ENCODE measurements at places on chromosomes 3 and 15. TPM values are rescaled to one million over a fixed set of nuclear protein-coding genes. Genes with fewer than 3 reads are reported as not detected.

GRCh38 chr3:141913150-141913811 is 36.8 kb downstream of the ATP1B3 start:
- peak; percentile 63 for DNase-seq

GRCh38 chr3:141266186-141266585 is 34.6 kb downstream of the PXYLP1 start:
- no peak for DNase-seq

GRCh38 chr3:78857494-78858111 is 910.2 kb downstream of the ROBO1 start:
- DNase-seq, result no peak

DNA sequence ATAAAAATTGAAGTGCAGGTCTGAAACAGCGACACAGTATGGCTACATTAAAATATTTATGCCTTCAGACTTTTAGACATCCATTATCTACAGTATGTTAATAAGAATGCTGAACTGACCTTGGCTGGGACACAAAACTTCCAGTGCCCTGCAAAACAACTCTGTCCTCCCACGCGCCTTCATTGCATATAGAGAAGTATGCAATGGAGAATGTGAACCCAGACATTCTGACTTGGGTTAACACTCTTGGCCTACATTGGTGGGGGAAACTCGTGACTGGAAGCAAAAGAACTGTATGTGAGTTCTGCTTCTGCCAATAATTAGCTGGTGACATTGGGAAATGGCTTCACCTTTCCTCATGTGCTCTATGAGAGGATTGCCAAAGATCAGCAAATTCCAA is 110.5 kb upstream of the SLC24A5 start:
- DNase-seq, result no peak

- no peak for DNase-seq
These were observed 131.1 kb downstream of the NR1I2 start for GRCh38 chr3:119913021-119913420.

Gene NANOGP8
- total RNA-seq, result not detected

Gene HYAL2
- 5.7 TPM for total RNA-seq

Gene CRYBG3
- total RNA-seq, result 6.4 TPM

Gene SLCO3A1
- 10.8 TPM for total RNA-seq

Data from activated CD4-positive, alpha-beta memory T cell treated with anti-CD3 and anti-CD28 coated beads for 36 hours (primary cell).